ENCODE measurements at places on chromosomes 6 and 20.

- peak; percentile 11 for DNase-seq
Measured at GRCh38 chr6:53934023-53934422, 139.2 kb downstream of the LRRC1 start.

GRCh38 chr6:46419576-46420002 lies 71.7 kb downstream of the RCAN2 start:
- peak; percentile 91 for DNase-seq

- no peak for DNase-seq
Measured at GRCh38 chr6:22222469-22222868, 74.4 kb downstream of the PRL start.

GRCh38 chr6:125050663-125051318 lies 88.6 kb downstream of the RNF217 start:
- DNase-seq, result no peak

DNA sequence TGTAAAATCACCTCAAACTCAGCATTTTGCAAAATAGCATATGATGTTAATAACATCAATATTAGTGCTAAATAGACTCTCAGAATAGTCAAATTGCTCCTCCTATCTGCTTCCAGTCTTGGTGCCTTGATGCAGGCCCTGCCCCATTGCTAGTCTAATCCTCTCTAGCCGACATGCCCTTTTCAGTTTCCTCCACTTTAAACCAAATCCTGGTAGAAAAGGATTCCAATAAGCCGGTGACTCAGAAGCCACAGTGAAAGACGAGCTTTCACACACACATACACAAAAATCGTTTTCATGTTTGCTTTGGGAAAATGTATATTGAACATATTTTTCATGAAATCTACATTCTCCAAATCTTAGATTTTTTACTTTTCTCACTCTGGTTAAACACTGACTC lies 203.1 kb downstream of the LMBRD1 start:
- DNase-seq, result no peak

- peak; percentile 37 for DNase-seq
Measured at GRCh38 chr6:13761361-13762036, 49.9 kb upstream of the RANBP9 start.

GRCh38 chr20:22581437-22582385 lies 2.7 kb downstream of the FOXA2 start:
- DNase-seq, result no peak

- no peak for DNase-seq
Measured at GRCh38 chr6:29813809-29814208, 13.8 kb upstream of the HLA-G start.

GRCh38 chr6:188821-189655 lies 103.2 kb upstream of the DUSP22 start:
- peak; percentile 88 for DNase-seq

DNA sequence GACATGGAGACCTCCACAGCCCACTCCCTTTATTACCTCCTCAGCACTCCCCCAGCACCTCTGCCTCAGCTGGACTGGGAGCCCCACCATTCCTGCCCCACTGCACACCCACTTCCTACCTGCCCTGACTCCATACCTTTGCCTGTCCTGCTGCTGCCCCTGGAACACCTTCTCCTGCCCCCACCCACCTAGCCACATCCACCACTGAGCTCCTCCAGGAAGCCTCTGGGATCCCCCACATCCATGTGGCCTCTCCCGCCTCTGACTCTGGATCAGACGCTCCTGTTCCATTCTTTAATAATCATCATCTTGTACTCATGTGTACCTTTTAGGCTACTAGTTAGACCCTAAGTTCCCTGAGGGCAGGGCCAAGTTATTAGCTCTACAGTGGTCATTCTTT lies 2.2 kb upstream of the SDCBP2 start:
- no peak for DNase-seq

DNA sequence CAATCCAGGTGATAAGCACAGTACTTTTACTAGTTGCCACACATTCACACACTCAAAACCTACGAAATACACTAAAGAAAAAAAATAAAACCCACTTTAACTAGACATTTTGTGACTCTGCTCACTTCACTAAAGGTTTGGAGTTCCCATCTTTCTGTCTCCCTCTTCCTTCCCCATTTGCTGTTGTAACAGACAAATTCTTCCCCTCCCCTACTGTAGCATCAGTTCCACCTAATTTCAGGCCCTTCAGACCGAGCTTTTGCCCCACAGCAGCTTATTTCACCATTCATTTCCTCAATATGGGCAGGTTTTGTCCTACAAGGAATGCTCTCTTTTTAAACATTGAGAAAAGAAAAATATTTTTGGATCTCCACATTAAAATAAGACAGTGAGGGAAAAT lies 31.3 kb upstream of the MRAP2 start:
- DNase-seq, result no peak

DNA sequence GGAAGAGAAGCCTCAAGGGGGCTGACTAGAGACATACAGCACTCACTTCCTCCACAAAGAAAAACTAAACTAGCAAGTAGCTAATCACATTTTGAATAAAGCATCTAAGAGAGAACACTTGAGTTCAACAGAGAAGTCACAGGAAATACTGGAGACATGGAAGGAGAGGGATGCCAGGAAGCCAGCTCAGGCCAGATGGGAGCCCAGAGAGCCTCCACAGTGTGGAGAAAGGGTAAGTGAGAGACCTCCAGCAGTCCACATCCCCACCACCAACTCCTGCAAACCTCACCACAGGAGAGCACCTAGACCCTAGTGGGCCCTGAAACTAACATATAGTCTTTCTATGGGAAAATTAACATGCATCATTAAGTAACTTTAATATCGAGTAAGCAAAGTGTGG lies 79.2 kb downstream of the EPM2A start:
- no peak for DNase-seq

GRCh38 chr6:34757687-34758274 lies 476 bp downstream of the SNRPC start:
- DNase-seq, result no peak

- DNase-seq, result no peak
Measured at GRCh38 chr6:114063956-114064355, 93.0 kb upstream of the HDAC2 start.

GRCh38 chr20:32321390-32321789 lies 36.7 kb upstream of the ASXL1 start:
- no peak for DNase-seq

GRCh38 chr20:31570735-31571617 lies 34.1 kb upstream of the ID1 start:
- peak; percentile 42 for DNase-seq

DNA sequence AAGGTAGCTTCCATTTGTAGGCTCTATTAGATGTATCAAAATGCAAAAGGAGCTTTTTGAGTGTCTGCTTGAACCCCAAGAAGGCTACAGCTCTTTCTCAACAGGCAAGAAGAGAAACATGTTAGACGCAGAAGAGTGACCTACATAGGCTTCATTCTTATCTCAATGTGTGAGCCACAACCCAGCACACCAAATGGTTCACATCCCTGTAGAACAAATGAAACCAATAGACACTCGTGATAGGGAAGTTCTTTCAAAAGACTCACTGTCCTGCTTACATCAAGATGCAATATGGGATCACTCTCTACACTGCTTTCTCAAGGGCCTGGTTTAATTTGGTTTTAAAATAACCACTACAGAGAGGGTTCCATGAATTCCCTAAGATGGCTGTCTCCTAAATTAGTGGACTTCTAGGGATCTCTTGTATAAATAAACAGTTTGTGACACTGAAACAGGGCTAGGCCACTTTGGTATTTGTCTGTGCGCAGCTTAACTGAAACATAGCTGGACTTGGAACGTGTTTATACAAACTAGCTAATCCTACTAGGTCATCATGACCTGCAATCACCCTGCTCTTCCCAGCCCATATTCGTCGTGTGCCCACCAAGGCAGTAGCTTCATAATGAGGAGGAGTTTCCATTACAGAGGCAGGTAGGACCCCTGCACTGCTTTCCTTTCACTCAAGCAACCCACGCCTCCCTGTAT lies 225.4 kb upstream of the PREP start:
- DNase-seq, result no peak

Data from eye (tissue), 1 donor.